ACHN (cell line): ENCODE measurements at places on chromosomes 1 and 21.

- DNase-seq, result no peak
Observed at GRCh38 chr21:44569861-44570517, 3.5 kb upstream of the KRTAP10-4 start.

- peak; percentile 23 for DNase-seq
Observed at GRCh38 chr1:15406614-15407559, 2.8 kb upstream of the EFHD2 start.

- DNase-seq, result no peak
Observed at GRCh38 chr1:236677641-236678235, 8.6 kb upstream of the ACTN2 start.

- DNase-seq, result no peak
Observed at GRCh38 chr1:86965827-86966182, 51.4 kb downstream of the HS2ST1 start.

DNA sequence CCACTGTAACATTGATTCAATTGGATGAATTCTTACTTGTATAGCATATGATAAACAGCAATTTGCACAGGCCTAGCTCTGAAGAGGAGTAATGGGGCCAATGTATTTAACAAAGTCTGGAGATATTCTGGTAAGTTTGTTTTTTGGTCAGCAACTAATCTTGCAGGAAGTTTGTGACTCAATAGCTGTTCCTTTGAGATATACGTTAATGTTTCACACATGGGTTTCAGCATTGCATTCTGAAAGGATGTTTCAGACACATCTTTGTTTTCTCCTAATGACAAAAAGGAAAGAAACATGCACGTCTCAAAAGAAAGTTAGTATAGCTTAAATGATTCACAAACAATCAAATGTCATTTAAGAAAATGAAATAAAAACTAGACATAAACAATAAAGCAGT, 49.0 kb downstream of the LTN1 start:
- DNase-seq, result peak; percentile 51

DNA sequence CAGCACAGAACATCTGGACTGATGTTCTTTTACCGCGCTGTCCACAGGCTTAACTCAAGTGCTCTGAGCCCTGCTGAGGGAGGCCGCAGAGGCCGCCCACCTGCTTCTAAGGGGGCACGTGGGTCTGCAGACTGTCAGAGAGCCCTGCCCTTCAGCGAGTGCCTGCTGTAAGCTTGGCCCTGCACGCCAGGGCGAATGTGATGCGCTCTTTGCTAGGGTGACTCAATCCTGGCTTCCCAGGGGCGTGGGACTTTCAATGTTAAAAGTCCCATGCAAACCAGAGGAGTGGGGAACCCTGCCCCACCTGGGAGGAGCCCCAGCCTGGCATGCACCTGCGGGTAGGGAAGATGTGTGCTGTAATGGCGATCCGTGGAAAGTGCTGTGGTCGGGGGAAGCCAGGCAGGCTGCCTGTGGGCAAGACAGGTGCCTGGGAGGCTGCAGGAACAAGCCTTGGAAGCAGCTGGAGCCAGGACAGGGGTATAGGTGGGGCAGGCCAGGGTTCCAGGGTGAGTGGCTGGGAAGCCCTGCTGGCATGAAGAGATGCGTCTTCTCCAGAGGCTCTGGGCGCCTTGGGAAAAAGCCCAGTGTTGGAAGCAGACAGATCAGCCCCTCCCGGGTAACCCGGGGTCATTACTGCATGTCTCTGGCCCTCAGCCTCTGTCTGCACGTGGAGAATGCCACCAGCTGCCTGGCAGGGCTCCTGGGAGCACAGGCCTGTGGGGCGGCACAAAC, 594 bp upstream of the PANK4 start:
- DNase-seq, result peak; percentile 15

GRCh38 chr21:20086508-20086907, 911.7 kb upstream of the NCAM2 start:
- DNase-seq, result no peak

GRCh38 chr21:34807146-34807880, 138.5 kb downstream of the CLIC6 start:
- peak; percentile 96 for DNase-seq

DNA sequence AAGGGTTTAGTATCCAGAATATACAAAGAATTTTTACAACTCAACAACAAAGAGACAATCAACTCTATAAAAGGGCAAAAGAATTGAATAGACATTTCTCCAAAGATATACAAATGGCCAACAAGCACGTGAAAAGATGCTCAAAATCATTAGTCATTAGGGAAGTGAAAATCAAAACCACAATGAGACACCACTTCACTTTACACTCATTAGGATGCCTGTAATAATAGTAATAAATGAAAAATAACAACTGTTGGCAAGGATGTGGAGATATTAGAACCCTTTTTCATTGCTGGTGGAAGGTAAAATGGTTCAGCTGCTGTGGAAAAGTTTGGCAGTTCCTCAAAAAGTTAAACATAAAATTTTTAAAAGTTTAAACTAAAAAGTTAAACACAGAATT, 7.0 kb upstream of the ABCD3 start:
- no peak for DNase-seq

GRCh38 chr1:169148472-169149252, 42.2 kb downstream of the ATP1B1 start:
- DNase-seq, result peak; percentile 87

GRCh38 chr1:21919520-21919919, 17.6 kb downstream of the HSPG2 start:
- DNase-seq, result peak; percentile 66

DNA sequence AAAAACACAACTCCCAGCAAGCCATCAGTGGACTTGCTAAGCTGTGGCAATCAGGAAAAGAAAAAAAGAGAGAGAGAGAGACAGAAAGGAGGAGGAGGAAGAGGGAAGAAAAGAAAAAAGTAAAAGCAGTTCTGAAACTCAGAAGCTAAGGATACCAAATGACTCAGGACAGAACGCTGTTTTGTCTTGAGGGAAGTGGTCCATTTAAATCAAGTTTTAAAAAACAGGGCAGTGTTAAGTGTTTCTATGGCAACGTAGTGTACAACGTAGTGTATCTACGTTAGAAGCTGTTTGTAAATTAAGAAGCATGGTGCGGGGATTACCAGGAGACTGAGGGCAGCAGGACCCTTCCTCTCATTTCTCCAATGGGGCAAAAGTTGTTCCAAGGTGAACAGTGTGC, 5.8 kb downstream of the ADORA3 start:
- no peak for DNase-seq

DNA sequence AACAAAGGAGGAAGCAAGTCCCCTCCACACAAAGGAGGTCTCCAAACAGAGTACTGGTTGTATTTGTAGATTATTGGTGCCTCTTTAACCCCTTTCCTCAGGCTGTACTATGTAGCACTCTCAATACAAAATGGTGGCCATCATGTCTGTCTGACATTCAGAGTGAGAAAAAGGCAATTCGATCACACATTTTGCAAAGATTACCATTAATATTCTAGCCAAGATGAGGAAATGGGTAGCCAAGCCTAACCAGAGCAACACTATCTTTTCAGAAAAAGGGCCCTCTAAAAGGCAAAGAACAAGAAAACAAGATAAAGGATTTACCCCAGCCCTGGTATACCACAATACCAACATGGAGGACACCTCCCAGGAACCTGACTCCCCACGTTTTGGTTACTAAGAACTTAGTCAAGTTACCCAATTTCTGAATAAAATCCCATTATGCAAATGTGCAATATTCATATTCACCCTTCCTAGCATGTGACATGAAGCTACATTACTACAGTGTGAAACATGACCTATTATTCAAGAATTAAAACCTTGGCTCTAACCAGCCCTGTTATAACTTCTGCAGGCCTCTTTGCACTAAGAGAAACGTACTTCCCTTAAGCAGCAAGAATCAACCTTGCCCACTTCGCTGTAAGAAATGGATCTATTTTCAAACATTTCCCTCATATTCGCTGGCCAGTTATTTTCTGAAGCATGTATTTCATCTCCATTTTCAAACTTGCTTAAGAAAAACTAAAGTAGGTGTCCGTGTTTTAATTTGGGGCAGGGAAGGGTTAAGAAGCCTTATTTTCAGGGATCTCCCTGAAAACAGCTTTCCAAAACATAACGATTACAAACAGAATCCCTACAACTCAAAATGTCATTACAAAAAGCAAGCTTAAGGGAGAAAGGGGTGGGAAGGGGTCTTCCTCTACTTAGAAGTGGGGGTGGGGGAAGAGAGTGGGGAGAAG, 2.1 kb downstream of the KDM5B start:
- DNase-seq, result peak; percentile 16

DNA sequence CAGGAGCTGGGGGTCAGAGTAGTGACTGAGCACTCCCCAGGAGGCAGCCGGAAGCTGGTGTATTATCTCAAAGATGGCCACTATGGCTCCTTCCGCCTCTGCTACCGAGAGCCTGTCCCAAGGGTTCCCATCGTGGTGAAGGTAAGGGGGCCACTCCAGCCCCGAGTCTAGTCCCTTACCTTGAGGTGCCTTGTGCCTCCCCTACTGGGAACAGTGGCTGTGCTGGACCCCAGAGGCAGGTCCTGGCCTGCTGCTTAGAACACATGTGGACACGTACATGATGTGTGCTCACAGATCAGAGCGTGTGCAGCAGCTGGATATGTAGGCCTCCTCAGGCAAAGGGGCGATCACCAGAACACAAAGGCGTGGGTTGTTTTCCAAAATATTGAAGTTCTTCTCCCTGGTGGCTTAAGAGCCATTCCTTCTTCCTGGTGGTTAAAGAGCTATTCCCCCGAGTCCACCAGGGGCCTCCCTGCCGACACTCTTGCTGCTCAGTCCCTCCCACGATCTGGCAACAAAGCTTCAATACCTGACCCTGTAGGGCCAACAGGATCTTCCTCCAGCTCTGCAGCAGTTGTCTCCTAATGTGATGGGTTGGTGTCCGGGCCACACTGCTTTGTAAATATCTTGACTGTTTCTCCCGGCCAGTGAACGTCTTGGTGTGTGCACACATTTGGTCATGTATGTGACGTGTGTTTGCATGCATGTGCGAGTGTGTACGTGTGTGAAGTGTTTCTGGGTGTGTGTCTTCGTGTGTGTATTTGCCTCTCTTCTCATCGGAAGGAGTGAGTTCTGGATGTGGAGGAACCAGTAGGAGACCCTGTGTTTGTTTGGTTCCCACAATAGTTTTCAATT, 68.4 kb upstream of the TINAGL1 start:
- no peak for DNase-seq

GRCh38 chr1:43437031-43437973, 16.4 kb downstream of the HYI start:
- no peak for DNase-seq

DNA sequence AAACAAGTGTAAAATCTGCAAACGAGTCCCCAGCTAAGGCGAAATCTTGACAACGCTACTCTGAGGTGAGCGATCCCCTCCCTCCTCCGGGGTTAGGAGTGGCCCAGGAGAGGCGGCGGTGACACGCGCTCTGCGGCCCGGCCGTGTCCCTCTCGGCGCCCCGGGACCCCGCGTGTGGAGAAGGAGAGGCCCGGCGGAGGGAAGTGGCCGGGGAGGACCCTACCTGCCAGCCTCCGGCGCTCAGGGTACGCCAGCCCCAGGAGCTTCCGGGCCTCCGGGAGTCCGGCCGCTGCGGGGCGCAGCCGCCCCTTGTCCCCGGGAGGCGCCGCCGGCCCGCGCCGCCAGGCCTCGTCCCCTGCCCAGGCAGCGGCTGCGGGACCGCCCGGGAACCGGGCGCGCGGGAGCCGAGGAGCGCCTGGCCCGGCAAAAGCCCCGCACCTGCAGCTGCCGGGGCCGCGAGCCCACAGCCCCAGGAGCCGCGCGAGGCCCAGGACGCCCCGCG, 543 bp downstream of the ABCB10 start:
- DNase-seq, result peak; percentile 48

- no peak for DNase-seq
Observed at GRCh38 chr1:76830373-76830772, 36.9 kb upstream of the ST6GALNAC5 start.

DNA sequence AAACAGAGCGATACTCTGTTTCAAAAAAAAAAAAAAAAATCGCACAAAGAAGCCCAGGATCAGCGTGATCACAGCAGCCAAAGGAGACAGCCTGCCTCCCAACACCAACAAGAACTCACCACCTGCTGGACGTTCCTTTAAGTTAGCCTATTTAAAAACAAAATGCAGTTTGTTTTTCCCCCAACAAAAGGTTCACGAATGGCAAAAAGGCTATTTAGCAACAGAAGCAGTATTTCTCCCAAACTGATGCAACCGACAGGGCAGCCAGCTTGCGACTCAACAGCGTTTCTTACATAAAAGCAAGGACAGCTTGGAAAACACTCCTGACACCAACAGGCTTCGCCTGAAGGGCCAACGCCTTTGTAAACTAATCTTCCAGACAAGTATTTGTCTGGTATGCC, 6.8 kb downstream of the SSU72 start:
- DNase-seq, result no peak

DNA sequence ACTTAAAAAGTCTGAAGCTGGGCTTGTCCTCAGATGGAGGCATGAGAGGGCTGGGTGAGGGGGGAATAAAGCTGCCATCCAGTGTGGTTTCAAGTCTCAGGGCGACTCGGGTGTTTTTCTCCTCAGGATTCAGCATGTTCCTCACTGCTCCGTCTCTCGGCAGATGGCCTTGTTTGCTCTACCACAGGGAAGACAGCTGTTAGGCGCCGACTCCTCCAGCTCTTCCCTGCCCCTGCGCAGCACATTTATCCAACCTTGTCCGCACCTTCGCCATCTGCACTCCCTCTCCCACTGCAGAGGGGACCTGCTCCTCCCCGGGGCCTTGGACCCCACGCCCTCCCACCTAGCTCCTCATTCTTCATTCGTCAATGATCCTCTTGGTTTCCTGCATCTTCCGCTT, 16.6 kb upstream of the S100A11 start:
- DNase-seq, result no peak

DNA sequence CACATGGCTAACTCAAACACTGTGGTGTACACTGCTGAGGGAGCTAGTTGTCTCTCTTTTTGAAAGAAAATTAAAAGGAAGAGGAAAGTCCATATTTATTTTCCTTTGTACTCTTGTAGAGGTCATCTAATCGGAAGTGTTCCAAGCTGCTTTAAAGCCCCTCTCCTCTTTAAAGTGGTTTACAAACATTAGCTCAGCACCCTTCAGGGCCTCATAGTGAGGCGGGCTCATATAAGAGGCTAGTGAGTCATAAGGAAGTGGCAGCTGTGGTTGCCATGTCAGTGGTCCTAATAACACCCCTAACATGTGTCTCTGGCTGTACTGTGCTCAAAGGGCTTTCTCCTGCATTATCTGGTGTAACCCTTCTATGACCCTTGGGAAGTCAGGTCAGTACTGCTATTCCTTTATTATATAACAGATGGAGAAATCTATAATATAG, 104.4 kb upstream of the SERBP1 start:
- no peak for DNase-seq

GRCh38 chr1:151565502-151566189, 25.5 kb downstream of the TUFT1 start:
- DNase-seq, result no peak

DNA sequence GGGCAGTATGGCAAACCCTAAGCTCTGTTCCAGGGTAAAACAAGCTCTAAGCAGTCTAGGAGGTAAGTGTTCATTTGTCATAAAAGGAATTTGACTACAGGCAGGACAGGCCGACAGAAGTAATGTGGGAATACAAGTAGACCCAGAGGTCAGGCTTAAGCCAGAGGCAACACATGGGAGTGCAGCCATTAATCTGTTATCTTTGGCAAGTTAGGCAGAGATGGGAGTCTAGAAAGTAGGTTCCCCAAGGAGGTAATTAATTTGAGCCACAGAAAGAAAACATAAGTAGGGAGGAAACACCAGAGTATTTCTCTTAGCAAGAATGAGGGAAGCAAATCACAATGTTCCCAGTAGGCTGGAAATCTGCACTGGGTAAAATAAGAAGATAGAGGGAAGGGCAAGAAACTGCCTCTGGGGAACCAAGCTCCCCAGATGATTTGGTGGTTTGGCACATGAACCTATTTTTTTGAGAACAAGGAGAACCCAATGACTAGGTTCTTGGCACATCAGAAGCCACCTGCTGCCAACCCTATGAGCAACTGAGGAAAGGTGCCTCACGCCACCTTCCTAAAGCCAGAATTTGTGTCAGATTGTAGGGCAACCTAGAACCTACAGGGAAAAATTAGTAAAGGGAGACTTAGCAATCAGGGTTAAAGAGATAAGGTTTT, 636.4 kb upstream of the PLXNA2 start:
- DNase-seq, result no peak
